ENCODE measurements at places on chromosomes 12 and 14.
A peak's percentile ranks its signal among the peaks of the same experiment; 100 is the strongest.

GRCh38 chr12:90543374-90543773 is 411.6 kb downstream of the CCER1 start:
- DNase-seq, result no peak

GRCh38 chr14:34845869-34846268 is 29.3 kb downstream of the BAZ1A start:
- no peak for DNase-seq

DNA sequence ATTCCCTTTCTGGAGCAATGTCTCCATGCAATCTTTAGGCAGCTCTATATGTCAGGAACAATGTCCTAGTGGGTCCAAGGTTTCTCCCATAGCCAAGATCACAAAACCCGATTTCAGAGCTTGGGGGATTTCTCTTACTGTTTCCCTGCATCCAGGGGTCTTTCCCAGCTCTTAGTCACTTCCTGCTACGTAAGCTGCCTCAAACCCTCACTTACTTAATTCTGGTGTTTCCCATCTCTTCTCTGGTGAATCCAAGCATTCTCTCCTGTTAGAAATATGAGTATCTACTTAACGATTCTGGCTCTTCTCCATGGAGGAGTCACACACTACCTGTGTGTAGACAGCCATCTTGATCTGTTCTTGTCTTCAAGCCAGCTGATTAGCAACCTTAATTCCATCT is 80.0 kb downstream of the IFNG-AS1 start:
- DNase-seq, result no peak

DNA sequence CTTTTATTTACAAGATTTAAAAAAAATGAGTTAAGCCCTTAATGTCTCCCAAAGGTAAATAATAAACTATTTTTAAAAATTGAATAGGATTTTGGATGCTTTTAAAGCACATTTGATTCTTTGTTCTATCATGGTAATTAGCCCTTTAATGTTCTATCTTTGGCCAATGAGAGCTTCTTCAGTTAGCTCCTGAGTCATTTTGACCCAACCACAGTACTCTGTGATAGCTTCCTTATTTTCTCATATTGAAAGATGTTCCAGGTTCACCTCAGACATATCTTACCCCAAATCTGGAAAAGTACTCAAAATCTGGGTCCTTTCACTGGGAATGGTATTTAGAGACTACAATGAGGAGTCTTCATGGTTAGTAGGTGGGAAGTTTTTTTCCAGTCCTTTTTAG is 98.0 kb downstream of the MYRFL start:
- no peak for DNase-seq

- DNase-seq, result no peak
Observed at GRCh38 chr12:131928080-131928710, 881 bp upstream of the PUS1 start.

- no peak for DNase-seq
Observed at GRCh38 chr14:100737526-100737925, 10.8 kb downstream of the DLK1 start.

DNA sequence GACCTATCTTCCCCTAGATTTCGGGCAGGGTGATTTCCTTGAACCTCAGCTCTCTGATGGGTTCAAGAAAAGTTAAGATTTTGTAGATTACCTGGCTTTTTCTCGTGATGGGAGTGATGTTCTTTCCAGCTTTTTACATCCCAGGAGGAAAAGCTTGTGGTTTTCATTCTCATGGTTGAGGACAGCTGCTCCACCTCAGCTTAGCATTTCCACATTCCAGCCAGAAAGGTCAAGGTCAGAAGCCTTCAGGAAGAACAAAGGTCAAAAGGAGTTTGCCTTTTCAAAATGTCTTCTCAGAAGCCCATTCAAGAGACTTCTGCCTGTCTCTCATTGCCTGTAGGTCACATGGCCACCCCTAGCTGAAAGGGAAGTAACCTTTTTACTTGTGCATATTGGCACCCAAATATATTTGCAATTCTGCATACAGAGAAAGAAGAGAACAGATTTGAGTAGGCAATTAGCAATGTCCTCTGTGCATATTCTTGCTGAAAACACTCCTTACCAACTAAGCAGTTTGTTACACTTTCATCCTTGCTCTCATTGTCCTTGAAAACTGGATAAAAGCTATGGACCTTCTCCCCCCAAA is 6.6 kb upstream of the ADGRD1 start:
- no peak for DNase-seq

- peak; percentile 71 for DNase-seq
Observed at GRCh38 chr12:71685914-71686657, at the start of gene TMEM19. Gene TMEM19 (plus strand): TSS chr12:71686082. CDS start chr12:71686681, 599 bp downstream.

DNA sequence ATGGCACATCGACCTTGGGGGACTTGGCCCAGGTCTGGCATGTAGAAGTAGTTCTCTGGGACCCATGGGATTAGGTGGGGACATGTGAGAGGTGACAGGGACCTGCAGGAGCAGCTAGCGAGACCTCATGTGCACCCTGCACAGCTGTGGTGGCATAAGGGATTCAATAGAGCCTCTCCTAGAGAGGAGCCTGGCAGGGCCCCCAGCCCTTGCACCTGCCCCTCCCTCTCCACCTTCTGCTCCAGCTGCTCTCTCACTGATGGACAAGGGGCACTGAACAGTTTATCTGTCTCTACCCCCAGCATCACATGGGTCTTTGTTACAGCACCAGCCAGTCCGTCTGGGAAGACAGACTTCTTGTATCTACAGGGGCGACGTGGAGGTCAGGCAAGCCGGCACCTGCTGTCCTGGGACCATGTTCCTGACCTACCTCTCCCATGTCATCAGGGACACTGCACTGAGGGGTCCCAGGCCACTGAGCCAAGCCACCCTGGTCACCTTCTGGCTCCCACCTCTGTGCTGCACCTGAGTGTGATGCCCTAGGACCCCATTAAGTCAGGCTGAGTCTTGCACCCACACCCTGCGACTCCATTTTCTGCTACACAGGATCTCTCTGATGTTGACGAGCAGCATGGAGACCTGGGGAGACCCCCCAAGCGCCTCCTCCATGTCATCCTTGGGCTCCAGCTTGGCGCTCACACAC is 32.6 kb downstream of the DDX11 start:
- no peak for DNase-seq

GRCh38 chr14:91127924-91128323 is 14.1 kb downstream of the DGLUCY start:
- DNase-seq, result no peak

- no peak for DNase-seq
Observed at GRCh38 chr12:59142183-59142790, 222.0 kb upstream of the LRIG3 start.

GRCh38 chr12:102513739-102514138 is 33.4 kb upstream of the IGF1 start:
- no peak for DNase-seq

DNA sequence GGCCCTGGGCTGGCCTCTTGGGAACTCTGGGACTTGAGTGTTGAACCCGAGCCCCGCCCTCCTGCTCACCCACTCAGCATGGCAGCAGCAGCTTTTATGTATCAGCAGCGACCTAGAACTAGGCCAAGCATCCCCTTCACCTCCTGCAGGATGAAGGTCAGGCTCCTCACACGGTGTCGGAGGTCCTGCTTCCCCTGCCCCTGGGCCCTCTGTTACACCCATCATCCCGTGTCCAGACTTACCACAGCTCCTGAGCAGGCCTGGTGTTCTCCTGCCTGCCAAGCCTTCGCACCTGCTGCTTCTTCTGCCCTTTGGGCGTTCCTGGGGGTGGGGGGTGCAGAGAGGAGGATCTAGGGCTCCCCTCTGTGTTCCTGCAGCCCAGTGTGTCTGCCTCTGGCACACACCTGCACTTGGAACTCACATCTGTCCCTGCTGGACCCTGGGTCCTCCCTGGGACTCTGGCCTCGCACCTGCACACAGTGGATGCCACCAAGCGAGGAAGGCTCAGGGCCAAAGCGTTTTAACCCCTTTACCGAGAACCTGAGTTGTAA is 80.3 kb downstream of the PAPOLA start:
- no peak for DNase-seq

- no peak for DNase-seq
Observed at GRCh38 chr14:57961786-57962060, 95.8 kb upstream of the SLC35F4 start.

DNA sequence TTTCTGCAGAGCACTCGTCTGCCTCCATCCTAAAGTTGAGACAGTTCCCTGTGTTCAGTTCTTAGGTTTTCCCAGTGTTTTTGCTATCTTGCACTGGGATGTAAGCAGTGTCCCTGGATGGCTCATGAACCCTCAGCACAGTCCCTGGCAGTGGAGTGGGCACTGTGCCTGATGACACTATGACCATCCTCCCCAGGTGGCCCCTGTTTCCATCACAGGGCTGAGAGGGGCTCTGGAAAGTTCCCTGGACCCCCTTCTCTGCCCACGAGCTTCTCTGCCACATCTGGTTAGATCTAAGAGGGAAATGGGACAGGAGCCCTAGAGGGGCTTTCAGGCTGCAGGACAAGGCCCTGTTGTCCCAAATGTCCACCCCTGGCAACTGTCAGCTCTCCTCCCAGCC is 249.8 kb upstream of the SFSWAP start:
- DNase-seq, result no peak

- DNase-seq, result no peak
Observed at GRCh38 chr12:44034906-44035305, 199.0 kb downstream of the TMEM117 start.

DNA sequence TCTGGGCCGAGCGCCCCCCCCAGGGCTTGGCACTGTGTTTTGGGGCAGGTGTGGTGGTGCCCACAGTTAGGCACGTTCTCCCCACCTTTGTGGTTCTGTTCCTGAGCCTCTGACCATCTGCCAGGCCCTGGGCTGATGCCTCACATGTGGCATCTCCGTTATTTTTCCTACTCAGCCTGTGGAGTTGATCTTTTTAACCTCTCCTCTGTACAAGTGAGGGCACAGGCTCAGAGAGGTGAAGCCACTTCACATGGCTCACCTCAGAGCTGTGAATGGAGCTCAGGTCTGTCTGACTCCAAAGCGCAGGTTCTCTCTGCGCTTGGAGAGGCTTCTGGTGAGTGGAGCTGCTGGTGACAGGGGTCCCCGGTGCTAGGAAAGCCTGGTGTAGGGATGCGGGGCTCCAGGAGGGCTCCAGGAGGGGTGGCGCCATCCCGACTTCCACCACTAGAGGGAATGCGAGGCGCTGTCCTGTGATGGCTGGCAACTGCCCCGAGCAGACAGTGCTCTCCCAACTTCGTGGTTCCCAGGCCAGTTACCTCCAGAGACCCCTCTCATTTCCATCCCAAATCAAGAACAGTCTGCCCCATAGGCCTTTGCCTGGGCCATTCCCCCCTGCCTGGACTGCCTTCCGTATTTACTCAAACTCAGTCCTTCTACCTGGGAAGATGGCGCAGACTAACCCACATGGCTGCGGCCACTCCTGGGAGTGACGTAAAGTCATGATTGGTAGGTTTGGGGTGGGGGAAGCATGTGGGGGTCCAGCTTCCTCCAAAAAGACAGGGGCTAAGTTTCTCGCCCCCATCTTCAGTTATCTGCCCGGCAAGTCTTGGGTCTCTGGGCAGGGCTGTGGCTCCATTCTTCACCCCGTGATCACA is 9.9 kb downstream of the BCL7A start:
- peak; percentile 64 for DNase-seq

DNA sequence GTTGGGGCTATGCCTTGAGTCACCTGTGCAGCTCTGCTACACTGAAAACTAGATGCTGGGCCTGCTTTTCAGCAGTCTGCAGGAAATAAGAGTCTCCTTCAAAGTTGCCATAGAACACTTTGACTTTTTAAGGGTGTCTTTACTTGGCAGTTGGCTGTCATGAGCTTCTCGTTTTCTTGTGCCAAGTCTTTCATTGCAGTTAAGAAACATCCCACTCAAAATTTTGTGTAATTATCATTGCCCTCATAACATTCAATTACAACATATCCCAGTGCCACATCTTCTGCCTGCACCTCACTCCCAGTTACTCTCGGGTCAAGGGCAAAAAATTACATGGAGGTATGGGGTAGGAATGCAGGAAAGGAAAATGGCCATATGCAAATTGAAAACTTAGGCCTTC is 29.1 kb downstream of the GPR65 start:
- no peak for DNase-seq

- DNase-seq, result no peak
Observed at GRCh38 chr14:65548878-65549277, 136.3 kb downstream of the FUT8 start.

GRCh38 chr12:63919756-63920155 is 75.3 kb downstream of the SRGAP1 start:
- DNase-seq, result no peak

GRCh38 chr14:22850944-22851764 is 14.8 kb downstream of the MMP14 start:
- DNase-seq, result no peak

GRCh38 chr14:71324767-71325272 is 417.6 kb downstream of the PCNX1 start:
- no peak for DNase-seq

DNA sequence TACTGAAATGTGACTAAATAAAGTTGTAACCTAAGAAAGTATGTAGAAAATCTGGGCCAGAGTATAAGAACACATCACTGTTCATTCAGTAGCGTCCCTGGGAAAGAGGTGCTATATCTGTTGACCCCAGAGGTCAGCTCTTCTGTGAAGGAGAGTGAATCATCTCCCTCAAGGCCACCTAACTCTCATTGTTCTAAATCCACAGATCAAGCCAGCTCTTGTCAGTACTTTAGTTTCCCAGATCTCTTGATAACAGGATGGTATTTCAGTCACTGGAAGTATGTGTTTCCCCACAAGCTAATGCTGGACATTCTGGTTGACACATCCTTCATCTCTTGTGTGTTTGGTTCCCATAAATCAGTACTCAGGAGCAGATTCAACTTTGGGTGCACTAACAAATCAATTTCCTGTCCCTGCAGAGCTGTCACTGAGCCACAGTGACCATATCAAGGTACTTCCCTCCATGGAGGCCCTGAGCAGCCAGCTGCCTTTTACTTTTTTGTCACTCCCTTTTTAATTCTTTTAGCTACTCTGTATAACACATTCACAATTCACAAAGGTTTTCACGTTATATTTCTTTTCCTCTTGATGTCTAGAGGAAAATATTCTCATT is 7.8 kb downstream of the KRT1 start:
- DNase-seq, result no peak

- DNase-seq, result no peak
Observed at GRCh38 chr12:74897425-74898211, 312.0 kb downstream of the KCNC2 start.

- DNase-seq, result no peak
Observed at GRCh38 chr12:105402366-105402765, 71.9 kb downstream of the C12orf75 start.

- DNase-seq, result no peak
Observed at GRCh38 chr12:2287151-2287550, 234.4 kb downstream of the CACNA1C start.

GRCh38 chr12:128069359-128069997 is 197.5 kb upstream of the TMEM132C start:
- DNase-seq, result peak; percentile 22

DNA sequence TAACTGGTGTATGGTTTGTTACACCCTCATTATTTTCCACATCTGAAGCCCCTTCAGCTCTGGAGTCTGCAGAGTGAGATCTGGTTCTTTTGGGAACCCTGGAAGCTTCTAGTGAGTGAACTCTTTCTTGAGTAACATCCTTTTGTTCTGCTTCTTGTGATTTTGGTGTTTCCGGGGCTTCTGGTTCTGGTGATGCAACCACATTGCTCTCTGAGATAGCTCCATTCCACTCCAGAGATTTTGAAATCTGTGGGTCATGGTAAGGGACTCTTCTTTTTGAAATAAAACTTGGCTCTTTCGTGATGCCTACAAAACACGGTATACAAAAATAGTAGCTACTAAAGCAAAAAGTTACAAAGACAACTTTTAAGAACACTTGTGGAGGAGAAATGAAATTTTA is 5.4 kb downstream of the MDM1 start:
- DNase-seq, result no peak
